Activated CD4-positive, alpha-beta memory T cell treated with anti-CD3 and anti-CD28 coated beads for 36 hours (primary cell): ENCODE measurements at places on chromosomes 6 and 20. TPM values are rescaled to one million over a fixed set of nuclear protein-coding genes. Genes with fewer than 3 reads are reported as not detected.

- peaks cover 14% of the 10 kb centered on the region for H3K36me3 ChIP-seq
- H3K27me3 ChIP-seq, result no peaks in the 10 kb centered on the region
- H3K4me1 ChIP-seq, result peaks cover 2% of the 10 kb centered on the region
- DNase-seq, result no peak
Measured at GRCh38 chr6:157116426-157116825, 206.9 kb downstream of the TMEM242 start.

Gene NKX2-2
- total RNA-seq, result not detected

Gene SAMD5
- 0.02 TPM for total RNA-seq

Gene CRIP3
- total RNA-seq, result 2.0 TPM

DNA sequence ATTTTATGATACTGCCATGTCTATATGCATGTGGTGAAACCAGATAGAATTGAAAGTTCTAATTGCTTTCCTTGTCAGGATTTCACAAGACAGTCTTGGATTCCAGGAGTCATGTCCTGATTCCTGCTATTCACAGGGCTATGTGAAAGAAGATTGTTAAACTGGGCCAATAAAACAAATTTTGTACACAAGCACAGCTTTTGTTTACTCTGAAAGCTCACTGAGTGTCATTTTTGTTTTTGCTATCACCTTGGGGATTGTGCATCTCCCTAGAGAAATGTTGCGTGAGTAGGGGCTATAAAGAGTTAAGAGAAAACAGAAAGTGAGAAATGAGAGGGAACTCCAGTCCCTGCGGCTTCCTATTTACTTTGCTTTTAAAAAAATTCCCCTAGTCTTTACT lies 627.5 kb downstream of the PKHD1 start:
- no peak overlapping the region for H3K4me3 ChIP-seq
- H3K4me1 ChIP-seq, result no peaks in the 10 kb centered on the region
- no peak overlapping the region for H3K27ac ChIP-seq
- H3K36me3 ChIP-seq, result no peaks in the 10 kb centered on the region

GRCh38 chr6:56299916-56300315 lies 52.5 kb upstream of the COL21A1 start:
- H3K27me3 ChIP-seq, result no peaks in the 10 kb centered on the region
- H3K36me3 ChIP-seq, result no peaks in the 10 kb centered on the region
- no peak for DNase-seq
- no peaks in the 10 kb centered on the region for H3K4me1 ChIP-seq

DNA sequence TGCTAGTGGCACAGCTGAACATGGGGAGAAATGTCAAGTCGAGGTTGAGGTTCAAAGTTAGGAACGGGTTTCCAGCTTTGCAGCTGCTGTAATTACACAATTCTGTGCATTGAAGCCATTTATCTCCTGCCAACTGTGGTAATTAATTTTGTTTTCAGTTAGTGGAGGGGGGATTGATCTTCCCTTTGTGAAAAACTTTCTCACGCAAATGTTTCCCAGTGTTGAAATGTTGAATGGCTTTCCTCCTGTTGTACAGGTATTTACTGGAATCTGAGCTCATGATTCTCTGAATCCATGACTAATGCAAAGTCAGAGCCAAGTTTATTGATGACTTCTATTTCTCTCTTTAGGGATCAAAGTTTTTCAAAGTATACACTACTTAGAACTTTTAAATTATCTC lies 198.4 kb upstream of the SLC35B3 start:
- no peaks in the 10 kb centered on the region for H3K36me3 ChIP-seq
- DNase-seq, result no peak
- no peaks in the 10 kb centered on the region for H3K4me1 ChIP-seq
- H3K27ac ChIP-seq, result no peak overlapping the region

Gene SLC17A1
- total RNA-seq, result not detected

Gene ATP6V1G2
- 1.4 TPM for total RNA-seq

DNA sequence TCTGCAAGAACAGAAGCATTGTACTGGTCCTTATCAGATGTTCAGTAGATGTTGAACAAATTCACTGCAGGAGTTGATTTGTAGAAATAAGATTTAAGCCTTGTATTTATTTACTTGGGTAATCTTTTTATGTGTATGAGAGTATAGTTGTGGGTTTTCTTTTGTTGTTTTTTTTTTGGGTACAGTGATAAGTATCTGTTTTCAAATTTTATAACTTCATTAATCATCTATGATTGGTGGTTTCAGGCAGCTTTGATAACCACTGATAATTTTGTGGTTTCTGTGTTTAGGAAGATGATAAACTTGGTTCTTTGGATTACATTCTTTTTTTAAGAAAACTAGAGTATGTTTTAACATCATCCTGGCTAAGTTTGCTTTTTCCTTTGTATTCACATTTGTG lies 2.8 kb downstream of the AFDN start:
- no peaks in the 10 kb centered on the region for H3K36me3 ChIP-seq
- peaks cover 60% of the 10 kb centered on the region for H3K4me1 ChIP-seq
- no peak overlapping the region for H3K27ac ChIP-seq
- H3K4me3 ChIP-seq, result no peak overlapping the region

Gene SLC4A11
- 1.1 TPM for total RNA-seq

GRCh38 chr6:149723262-149723661 lies 5.4 kb upstream of the LATS1 start:
- no peaks in the 10 kb centered on the region for H3K27me3 ChIP-seq
- H3K4me3 ChIP-seq, result no peak overlapping the region
- peaks cover 9% of the 10 kb centered on the region for H3K36me3 ChIP-seq
- no peak overlapping the region for H3K27ac ChIP-seq

DNA sequence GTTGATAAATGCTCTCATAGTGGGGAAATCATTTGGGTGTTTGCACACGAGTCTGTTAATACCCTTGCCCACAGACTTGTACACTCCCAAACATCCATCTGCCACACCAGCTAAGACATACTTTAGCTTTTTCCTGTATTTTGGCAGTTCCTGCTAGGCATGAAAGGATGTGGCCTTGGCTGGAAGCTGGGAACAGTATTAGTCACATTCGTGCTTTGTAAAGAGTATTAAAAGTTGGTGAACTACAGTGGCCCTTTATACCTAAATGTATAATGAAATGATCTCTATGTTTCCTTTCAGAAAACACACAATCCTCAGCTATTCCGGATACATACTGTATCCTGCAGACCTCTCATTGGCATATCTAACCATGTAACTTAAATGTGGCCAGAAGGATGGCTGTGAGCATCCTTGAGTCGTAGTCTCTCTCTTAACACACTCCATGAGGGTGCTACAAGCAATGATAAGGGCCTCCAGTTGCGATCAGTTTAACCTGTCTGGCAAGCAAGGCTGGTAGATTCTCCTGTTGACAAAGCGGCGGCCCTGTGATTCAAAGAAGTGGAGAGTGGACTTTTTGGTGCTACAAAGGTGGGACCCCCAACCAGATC lies 1.5 kb downstream of the LEMD2 start:
- peaks cover 45% of the 10 kb centered on the region for H3K4me1 ChIP-seq
- no peaks in the 10 kb centered on the region for H3K27me3 ChIP-seq
- H3K36me3 ChIP-seq, result peaks cover 38% of the 10 kb centered on the region
- peak overlapping the region; percentile 96 for H3K4me3 ChIP-seq

- H3K36me3 ChIP-seq, result peaks cover 59% of the 10 kb centered on the region
- H3K27ac ChIP-seq, result peak overlapping the region; percentile 80
- peaks cover 15% of the 10 kb centered on the region for H3K4me1 ChIP-seq
- DNase-seq, result no peak
- H3K27me3 ChIP-seq, result no peaks in the 10 kb centered on the region
- H3K4me3 ChIP-seq, result no peak overlapping the region
Measured at GRCh38 chr6:33684428-33684896, 27.0 kb downstream of the UQCC2 start.

Gene LAMA2
- total RNA-seq, result 0.15 TPM

Gene RAMACL
- 0.29 TPM for total RNA-seq

DNA sequence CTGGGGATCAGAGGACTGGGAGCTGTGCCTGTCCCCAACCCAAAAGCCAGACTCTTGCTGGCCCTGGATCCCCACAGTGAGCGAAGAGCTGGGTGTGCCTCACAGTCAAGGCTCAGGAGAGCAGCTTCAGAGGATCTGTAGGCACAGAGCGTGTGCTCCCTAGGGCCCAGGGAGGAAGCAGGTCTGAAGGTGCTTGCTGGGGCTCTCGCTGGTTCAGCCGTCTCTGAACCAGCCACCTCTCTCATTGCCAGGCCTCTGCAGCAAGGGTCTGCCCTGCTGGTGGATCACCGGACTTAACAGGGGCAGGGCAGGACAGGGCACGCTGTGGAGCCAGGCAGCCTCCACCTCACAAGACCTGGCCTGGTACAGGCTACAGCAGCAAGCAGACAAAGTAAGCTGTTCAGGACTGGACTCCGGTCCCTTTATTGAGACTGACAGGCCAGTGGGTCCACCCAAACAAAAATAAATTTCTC lies 13.8 kb downstream of the PCIF1 start:
- H3K27ac ChIP-seq, result no peak overlapping the region
- H3K4me1 ChIP-seq, result peaks cover 28% of the 10 kb centered on the region
- H3K36me3 ChIP-seq, result peaks cover 45% of the 10 kb centered on the region
- no peak for DNase-seq
- no peak overlapping the region for H3K4me3 ChIP-seq

Gene ADGRB3
- total RNA-seq, result not detected

Gene TP53TG5
- total RNA-seq, result 0.24 TPM

DNA sequence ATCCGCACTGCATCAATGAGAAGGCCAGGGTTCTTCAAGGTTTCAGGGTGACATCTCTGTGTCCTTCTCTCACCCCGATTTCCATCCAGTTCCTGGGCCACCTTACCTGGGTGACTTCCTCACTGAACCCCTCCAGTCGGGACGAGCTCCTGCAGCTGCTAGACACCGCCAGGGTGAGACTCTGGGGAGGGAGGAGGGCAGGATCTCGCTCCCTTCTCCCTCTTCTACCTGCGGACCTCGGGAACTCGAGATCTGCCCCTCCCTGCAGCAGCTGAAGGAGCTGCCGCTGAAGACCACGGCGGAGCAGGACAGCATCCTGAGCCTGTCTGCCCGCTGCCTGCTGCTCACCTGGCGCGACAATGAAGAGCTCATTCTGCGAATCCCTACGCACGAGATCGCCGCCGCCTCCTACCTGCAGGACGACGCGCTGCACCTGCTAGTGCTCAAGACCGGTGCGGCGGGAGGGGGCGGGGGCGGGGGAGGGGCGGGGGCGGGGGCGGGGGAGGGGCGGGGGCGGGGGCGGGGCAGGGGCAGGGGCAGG lies 7.5 kb downstream of the CCM2L start:
- H3K4me3 ChIP-seq, result no peak overlapping the region
- H3K4me1 ChIP-seq, result peaks cover 21% of the 10 kb centered on the region
- H3K36me3 ChIP-seq, result no peaks in the 10 kb centered on the region
- H3K27ac ChIP-seq, result no peak overlapping the region
- H3K27me3 ChIP-seq, result peaks cover 45% of the 10 kb centered on the region
- peak; percentile 52 for DNase-seq

Gene SLC22A2
- not detected for total RNA-seq

GRCh38 chr6:49030251-49031020 lies 432.6 kb downstream of the MMUT start:
- H3K27ac ChIP-seq, result no peak overlapping the region
- no peaks in the 10 kb centered on the region for H3K36me3 ChIP-seq
- no peaks in the 10 kb centered on the region for H3K27me3 ChIP-seq
- no peak overlapping the region for H3K4me3 ChIP-seq
- H3K4me1 ChIP-seq, result no peaks in the 10 kb centered on the region
- no peak for DNase-seq

Gene NOL4L
- 21.8 TPM for total RNA-seq

DNA sequence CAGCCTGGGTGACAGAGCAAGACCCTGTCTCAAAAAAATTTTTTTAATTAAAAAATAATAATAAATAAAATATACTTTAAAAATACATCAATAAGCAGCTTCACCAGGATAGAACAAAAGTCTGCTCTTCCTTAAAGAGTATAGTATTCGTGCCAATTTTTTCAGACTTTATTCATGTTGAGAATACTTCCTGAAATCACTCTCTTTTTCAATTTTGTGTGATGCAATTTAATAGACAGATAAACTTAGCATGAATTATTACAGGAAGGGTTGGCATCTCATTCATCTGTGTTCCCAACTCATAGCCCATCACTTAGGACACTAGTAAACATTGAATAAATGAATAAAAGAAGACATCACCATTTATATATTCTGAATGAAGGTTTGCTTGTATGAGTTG lies 52.4 kb downstream of the IPCEF1 start:
- peaks cover 3% of the 10 kb centered on the region for H3K27me3 ChIP-seq
- no peak overlapping the region for H3K4me3 ChIP-seq
- H3K4me1 ChIP-seq, result peaks cover 7% of the 10 kb centered on the region
- no peak for DNase-seq
- H3K27ac ChIP-seq, result no peak overlapping the region
- no peaks in the 10 kb centered on the region for H3K36me3 ChIP-seq

DNA sequence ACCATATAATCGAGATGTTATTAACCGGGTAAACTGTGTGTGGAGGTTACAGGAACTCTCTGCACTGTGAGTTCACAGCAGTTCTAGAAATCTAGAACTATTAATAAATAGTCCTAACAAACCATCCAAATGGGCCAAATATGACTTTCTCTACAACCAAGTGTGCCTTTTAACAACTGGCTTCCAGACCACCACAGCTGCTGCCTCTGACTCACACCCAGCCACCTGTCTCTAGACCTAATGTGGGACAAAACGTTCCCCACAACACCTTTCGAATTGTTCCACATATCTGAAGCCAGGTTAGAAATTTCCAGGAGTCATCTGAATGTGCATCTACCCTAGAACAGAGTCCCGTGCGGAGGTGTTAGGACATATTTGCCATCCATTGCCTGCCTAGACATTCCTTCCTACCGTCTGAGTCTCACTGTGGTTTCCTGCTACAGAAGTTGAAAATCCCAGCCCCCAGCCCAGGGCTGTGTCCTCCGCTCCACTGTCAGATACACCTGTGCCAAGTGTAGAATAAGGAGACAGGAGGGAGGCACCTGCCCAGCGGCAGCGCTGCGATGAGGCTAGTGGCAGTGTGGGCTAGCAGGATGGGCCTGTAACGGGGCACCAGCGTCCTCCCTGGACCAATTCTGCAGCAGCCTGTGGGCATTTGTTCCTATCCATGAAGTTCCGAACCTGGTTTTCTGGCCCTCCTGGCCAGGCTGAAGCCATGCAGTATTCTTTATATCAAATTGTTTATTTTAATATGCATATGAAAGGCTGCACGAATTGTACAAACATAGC lies 28.5 kb upstream of the MAP3K4 start:
- no peak overlapping the region for H3K4me3 ChIP-seq
- no peaks in the 10 kb centered on the region for H3K4me1 ChIP-seq
- H3K36me3 ChIP-seq, result no peaks in the 10 kb centered on the region
- peaks cover 7% of the 10 kb centered on the region for H3K27me3 ChIP-seq
- no peak overlapping the region for H3K27ac ChIP-seq
- DNase-seq, result no peak

- peak; percentile 26 for DNase-seq
- no peak overlapping the region for H3K27ac ChIP-seq
- H3K4me3 ChIP-seq, result no peak overlapping the region
- peaks cover 7% of the 10 kb centered on the region for H3K4me1 ChIP-seq
- peaks cover 3% of the 10 kb centered on the region for H3K27me3 ChIP-seq
Measured at GRCh38 chr20:24389686-24390085, 79.7 kb upstream of the SYNDIG1 start.

GRCh38 chr20:44549123-44549522 lies 27.3 kb upstream of the SERINC3 start:
- no peak overlapping the region for H3K27ac ChIP-seq
- no peak overlapping the region for H3K4me3 ChIP-seq
- no peaks in the 10 kb centered on the region for H3K27me3 ChIP-seq
- DNase-seq, result no peak
- peaks cover 16% of the 10 kb centered on the region for H3K4me1 ChIP-seq

Gene DNPH1
- total RNA-seq, result 57.9 TPM

Gene OR2J3
- not detected for total RNA-seq
